Pancreas (tissue), 10 donors: ENCODE measurements at places on chromosomes 5 and 9. TPM values are rescaled to one million over a fixed set of nuclear protein-coding genes. Genes with fewer than 3 reads are reported as not detected.

- H3K36me3 ChIP-seq = no peaks in the 10 kb centered on the region
- H3K27ac ChIP-seq = no peak overlapping the region
- no peak for DNase-seq
- H3K27me3 ChIP-seq = no peaks in the 10 kb centered on the region
- no peaks in the 10 kb centered on the region for H3K4me1 ChIP-seq
Measured at GRCh38 chr5:120062515-120062917, 401.6 kb upstream of the PRR16 start.

DNA sequence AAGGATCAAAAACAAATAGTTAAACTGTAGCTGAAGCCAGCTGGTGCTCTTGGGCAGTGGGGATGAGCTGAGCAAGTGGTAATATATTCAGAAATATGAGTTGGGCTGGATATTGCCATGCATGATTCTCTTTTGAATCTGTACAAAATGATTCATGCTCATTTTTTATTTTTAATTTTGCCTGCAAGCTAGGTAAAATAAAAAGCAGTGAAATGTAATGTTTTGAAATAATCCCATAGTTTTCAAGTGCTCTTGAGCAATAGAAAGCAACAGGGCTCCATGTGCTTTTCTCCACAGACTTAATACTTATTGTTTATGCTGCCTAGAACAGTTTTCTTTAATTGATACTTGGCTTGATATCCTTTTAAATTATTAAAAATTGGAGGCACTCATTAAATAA is 489.3 kb downstream of the TLE4 start:
- no peaks in the 10 kb centered on the region for H3K36me3 ChIP-seq
- H3K27ac ChIP-seq = no peak overlapping the region
- no peak for DNase-seq
- no peaks in the 10 kb centered on the region for H3K4me1 ChIP-seq
- H3K27me3 ChIP-seq = no peaks in the 10 kb centered on the region

GRCh38 chr5:127092690-127093089 is 19.4 kb upstream of the C5orf63 start:
- DNase-seq = no peak
- no peaks in the 10 kb centered on the region for H3K36me3 ChIP-seq
- H3K27me3 ChIP-seq = no peaks in the 10 kb centered on the region
- H3K27ac ChIP-seq = no peak overlapping the region
- H3K4me1 ChIP-seq = no peaks in the 10 kb centered on the region

C5orf34 gene
- total RNA-seq = 0.34 TPM

- H3K27ac ChIP-seq = no peak overlapping the region
- no peak overlapping the region for H3K4me3 ChIP-seq
- no peaks in the 10 kb centered on the region for H3K4me1 ChIP-seq
- H3K36me3 ChIP-seq = no peaks in the 10 kb centered on the region
- no peak for DNase-seq
Measured at GRCh38 chr5:139474890-139475791, 4.3 kb downstream of the SMIM33 start.

DNA sequence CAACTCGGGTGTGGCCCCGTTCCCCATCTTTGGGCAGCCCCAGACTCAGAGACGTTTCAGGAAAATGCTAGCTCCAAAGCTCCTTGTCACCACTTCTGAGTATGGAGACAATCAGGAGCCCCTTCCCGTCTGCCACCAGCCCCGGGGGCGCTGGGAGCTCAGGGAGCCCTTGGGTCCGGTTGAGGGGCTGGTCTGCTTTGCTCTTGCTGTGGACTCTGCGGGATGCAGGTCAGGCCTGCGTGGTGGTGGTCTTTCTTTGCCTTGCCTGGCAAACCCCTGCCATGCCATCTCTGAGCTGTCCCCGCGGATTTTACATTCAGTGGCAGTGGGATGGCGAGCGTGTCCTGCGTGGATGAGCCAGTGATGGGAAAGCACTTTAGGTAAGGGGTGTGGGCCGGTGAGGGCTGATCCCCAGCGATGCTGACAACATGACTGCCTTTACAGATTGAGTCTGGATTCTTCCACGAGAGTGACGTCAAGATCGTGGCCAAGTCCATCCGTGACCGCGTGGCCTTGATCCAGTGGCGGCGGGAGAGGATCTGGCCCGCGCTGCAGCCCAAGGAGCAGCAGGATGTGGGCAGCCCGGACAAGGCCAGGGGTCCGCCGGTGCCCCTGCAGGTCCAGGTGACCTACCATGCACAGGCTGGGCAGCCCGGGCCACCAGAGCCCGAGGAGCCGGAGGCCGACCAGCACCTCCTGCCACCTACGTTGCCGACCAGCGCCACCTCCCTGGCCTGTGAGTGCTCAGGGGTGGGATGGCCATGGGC is 63.3 kb downstream of the WNK2 start:
- H3K36me3 ChIP-seq = no peaks in the 10 kb centered on the region
- H3K27ac ChIP-seq = no peak overlapping the region
- no peak overlapping the region for H3K4me3 ChIP-seq

DNA sequence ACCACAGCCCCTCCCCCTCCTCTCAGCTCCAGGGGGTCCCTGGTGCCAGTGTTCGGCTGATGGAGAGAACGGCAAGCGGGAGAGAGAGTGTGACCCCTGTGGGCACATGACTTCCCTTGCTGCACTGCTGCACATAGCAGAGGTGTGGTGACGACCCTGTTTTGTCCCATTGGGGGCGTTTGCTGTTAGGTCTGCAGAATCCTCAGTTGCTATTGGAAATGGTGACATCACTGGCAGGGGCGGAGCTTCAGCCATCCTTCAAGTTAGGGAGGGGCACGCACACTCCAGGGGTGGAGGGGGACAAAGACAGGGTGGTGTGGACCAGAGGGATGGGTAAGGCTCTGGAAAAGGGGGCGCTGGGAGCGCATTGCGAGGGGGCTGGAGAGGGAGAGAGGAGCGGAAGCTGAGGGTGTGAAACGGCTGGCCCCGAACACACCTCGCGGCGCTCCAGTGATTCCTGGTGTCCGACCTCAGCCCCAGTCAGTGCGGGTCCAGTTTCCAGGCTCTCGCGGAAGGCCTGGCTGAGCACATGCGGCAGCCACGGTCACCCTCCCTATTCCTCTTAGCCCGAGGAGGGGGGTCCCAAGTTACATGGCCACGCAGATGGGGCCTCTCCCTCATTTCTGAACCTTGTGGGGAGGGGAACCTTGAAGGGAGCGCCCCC is 764 bp upstream of the GRIN1 start:
- H3K4me3 ChIP-seq = no peak overlapping the region
- DNase-seq = no peak
- no peaks in the 10 kb centered on the region for H3K27me3 ChIP-seq
- H3K36me3 ChIP-seq = no peaks in the 10 kb centered on the region
- no peak overlapping the region for H3K27ac ChIP-seq
- no peaks in the 10 kb centered on the region for H3K4me1 ChIP-seq

SPINK4 gene
- not detected for total RNA-seq

- no peak for DNase-seq
- no peak overlapping the region for H3K27ac ChIP-seq
- H3K4me1 ChIP-seq = no peaks in the 10 kb centered on the region
- no peak overlapping the region for H3K4me3 ChIP-seq
- no peaks in the 10 kb centered on the region for H3K36me3 ChIP-seq
Measured at GRCh38 chr9:109737295-109737694, 42.7 kb upstream of the PALM2AKAP2 start.

GRCh38 chr5:107385708-107386107 is 285.0 kb downstream of the EFNA5 start:
- no peak overlapping the region for H3K4me3 ChIP-seq
- no peak for DNase-seq
- no peaks in the 10 kb centered on the region for H3K27me3 ChIP-seq
- no peak overlapping the region for H3K27ac ChIP-seq
- no peaks in the 10 kb centered on the region for H3K4me1 ChIP-seq

DNA sequence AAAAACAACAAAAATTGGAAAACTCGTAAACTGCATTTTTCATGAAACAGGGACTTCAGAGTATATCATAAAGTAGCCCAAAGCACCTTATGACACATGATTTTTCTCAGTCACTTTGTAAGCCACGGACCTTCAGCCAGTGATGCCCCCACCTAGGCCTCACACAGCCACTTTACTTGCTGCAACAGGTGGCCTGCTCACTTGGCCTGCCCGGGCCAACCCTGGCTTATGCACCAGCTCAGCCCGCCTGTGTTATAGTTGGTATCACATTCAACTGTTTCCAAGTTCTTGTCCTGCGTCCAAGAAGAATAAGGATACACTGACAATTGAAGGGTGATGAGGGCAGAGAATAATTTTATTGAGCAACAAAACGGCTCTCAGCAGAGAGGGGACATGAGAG is 219.2 kb downstream of the FER start:
- H3K27me3 ChIP-seq = no peaks in the 10 kb centered on the region
- no peaks in the 10 kb centered on the region for H3K4me1 ChIP-seq
- DNase-seq = no peak
- H3K36me3 ChIP-seq = no peaks in the 10 kb centered on the region
- H3K27ac ChIP-seq = no peak overlapping the region

DNA sequence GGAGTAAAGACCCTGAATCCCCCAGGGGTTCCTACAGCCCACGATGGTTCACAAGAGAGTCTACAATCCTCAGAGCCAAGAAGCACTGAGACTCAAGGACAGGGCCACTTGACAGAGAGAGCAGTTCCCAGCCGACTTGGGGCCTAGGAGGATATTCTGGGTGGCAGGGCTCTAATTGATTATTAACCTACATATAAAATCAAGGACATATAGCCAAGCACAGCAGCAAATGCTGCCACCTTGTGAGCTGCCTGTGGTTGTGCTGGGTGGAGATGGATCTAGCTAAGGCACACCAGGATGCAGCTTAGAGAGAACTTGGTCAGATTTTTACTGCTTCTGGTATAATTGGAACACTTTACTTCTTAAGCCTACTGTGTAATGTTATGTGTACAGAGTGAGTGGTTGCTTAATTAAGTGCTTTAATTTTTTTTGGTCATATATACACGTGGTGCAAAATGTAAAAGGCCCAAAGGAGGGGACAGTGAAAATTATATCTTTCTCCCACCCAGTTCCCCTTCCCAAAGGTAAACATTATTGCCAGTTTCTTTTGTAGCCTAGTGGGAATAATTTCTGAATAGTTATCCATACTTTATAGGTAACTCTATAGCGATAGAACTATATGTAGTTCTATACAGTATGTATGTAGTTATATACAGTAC is 78.8 kb downstream of the F2RL2 start:
- peaks cover 50% of the 10 kb centered on the region for H3K4me1 ChIP-seq
- H3K36me3 ChIP-seq = no peaks in the 10 kb centered on the region
- peak overlapping the region; percentile 46 for H3K27ac ChIP-seq
- DNase-seq = peak; percentile 70
- no peaks in the 10 kb centered on the region for H3K27me3 ChIP-seq

- no peaks in the 10 kb centered on the region for H3K4me1 ChIP-seq
- no peak overlapping the region for H3K4me3 ChIP-seq
- H3K27me3 ChIP-seq = no peaks in the 10 kb centered on the region
- no peak overlapping the region for H3K27ac ChIP-seq
- no peaks in the 10 kb centered on the region for H3K36me3 ChIP-seq
- DNase-seq = no peak
Measured at GRCh38 chr9:79043916-79044315, 527.8 kb upstream of the TLE4 start.

DNA sequence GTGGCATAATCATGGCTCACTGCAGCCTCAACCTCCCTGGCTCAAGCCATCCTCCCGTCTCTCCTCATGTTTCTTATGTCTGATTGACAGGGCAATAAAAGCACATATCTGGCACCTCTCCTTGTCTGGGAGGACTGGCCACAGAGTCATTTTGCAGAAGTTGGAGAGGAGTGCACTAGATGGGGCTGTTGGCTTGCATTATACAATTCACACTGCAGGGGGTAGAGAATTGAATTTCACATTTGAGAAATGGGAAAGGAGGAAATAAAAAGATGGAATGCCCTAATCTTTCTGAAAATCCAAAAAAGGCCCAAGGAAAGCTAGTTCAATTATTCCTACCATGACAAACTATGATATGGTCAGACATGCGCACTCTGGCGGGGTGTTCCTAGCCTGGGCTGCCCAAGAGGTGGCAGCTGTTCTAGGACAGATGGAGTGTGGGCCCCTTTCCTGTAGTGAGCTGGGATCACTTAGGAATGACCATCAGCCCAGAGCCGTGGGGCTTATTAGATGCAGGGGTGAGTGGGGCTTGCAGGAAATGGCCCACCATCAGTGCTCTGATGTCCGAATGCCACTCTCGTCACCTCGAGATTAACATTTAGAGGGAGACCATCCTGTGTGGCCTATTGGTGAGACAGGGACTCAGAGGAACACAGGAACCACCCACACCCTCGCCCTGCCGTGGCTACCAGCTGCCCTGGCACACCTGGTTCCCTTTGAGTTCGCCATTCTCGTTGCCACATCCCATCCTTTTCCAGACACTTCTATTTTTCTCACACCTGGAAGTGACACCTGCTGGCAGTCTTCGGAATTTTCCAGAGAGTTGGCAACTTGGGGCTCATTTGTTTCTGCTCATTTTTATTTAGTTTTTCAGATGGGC is 21.8 kb upstream of the ANKRD18A start:
- no peaks in the 10 kb centered on the region for H3K27me3 ChIP-seq
- no peak for DNase-seq
- no peaks in the 10 kb centered on the region for H3K4me1 ChIP-seq
- no peak overlapping the region for H3K4me3 ChIP-seq
- no peaks in the 10 kb centered on the region for H3K36me3 ChIP-seq

- no peak overlapping the region for H3K27ac ChIP-seq
- peak overlapping the region; percentile 50 for H3K4me3 ChIP-seq
- DNase-seq = no peak
- H3K4me1 ChIP-seq = peaks cover 23% of the 10 kb centered on the region
- H3K27me3 ChIP-seq = peaks cover 19% of the 10 kb centered on the region
Measured at GRCh38 chr9:130661451-130662098, 2.8 kb upstream of the PRDM12 start.

DNA sequence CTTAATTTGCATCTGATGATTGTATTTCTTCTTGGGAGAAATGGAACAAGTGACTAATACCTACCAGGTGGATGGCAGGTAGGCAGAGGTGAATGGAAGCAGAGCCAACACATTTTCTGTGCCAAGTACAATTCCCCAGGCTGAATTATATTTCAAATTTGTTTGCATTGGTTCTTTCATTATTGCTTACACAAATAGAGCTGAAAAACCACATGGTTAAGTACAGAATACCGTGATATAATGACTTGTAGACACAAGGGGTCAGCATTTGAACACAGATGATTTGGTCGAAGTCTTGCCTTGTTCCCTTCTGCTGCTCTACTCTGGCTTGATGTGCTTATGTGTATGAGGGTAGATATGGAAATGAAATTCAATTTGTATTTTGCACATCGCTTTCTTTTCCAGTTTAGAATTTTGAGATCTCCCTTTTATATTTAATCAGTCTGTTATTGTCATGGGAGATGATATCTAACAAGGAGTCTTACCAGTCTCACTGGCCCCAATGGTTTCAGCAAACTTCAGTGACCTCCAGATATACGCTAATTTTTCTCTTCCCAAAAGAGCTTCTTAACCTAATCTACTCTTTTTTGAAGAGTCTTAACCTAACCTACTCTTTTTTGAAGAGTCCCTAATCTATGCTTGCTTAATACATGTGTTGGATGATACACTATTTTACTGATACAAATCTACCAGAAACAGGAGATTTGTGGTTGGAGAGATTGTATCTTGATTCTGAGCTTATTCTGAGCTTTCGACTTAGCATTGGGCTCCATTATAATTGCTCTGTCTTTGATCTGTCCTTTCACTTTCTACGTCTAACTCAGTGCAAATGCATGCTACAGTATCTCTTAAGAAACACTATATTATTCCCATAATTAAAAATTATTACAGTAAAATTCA is 88.1 kb downstream of the PCSK1 start:
- no peak overlapping the region for H3K4me3 ChIP-seq
- DNase-seq = peak; percentile 49
- no peaks in the 10 kb centered on the region for H3K27me3 ChIP-seq
- H3K27ac ChIP-seq = peak overlapping the region; percentile 41
